ENCODE measurements at places on chromosomes 1 and 21. TPM values are rescaled to one million over a fixed set of nuclear protein-coding genes. Genes with fewer than 3 reads are reported as not detected.

KRTAP19-8 gene
- not detected for total RNA-seq

FNBP1L gene
- 21.7 TPM for total RNA-seq

IFI44L gene
- 0.09 TPM for total RNA-seq

PCNT gene
- 14.6 TPM for total RNA-seq

FMO5 gene
- total RNA-seq: 0.21 TPM

PLD5 gene
- 1.4 TPM for total RNA-seq

TESK2 gene
- total RNA-seq: 0.37 TPM

SYCP1 gene
- not detected for total RNA-seq

KRTAP7-1 gene
- not detected for total RNA-seq

NOS1AP gene
- 0.51 TPM for total RNA-seq

C1QA gene
- not detected for total RNA-seq

KRTAP19-1 gene
- not detected for total RNA-seq

BSND gene
- total RNA-seq: not detected

LRRC38 gene
- total RNA-seq: not detected

PIGR gene
- total RNA-seq: not detected

TXLNA gene
- 26.9 TPM for total RNA-seq

SELENBP1 gene
- 8.4 TPM for total RNA-seq

CR1 gene
- not detected for total RNA-seq

Data from A549 treated with CORT108297 at 1 μM for 4 hours (cell line).